ENCODE measurements at places on chromosomes 16 and 17.

GRCh38 chr17:81402530-81402941 lies 7.3 kb downstream of the BAHCC1 start:
- DNase-seq, result no peak

DNA sequence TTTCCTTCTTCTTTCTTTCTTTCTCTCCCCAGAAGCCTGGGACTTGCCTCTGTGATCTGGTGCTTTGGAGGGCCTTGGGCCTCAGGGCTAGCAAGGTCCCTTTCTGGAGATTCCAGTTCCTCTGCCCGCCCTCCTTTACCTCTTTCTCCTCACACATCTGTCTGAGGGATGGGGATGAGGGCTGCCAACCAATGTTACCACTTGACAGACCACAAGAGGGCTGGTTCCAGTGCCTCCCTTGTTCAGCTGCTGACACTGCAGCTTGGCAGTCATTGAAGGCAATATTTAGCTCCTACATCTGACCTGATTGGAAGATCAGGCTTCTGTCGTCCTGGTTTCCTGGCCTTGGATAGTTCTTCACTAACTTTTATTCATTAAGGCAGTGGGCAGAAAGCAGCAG lies 3.6 kb upstream of the ZNF652 start:
- no peak for DNase-seq

- DNase-seq, result no peak
Observed at GRCh38 chr17:74632617-74633016, 9.1 kb upstream of the CD300E start.

DNA sequence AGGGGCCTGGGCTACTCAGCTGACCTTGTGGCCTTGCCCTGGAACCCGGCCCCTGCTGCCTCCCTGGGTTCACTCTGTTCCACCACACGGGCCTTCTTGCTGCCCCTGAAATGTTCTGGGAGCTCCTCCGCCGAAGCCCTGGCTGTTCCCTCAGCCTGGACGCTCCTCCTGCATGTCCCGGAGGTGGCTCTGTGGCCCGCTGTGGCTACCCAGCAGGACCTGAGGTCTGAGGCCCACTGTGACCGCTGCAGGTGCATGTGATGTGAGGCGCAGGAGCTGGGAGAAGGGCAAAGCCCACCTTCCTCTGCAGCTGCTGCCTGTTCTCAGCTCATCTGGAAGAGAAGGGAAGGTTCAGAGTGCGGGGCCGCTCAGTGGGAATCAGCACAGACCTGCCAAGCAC lies 38.9 kb upstream of the ACSF3 start:
- no peak for DNase-seq

DNA sequence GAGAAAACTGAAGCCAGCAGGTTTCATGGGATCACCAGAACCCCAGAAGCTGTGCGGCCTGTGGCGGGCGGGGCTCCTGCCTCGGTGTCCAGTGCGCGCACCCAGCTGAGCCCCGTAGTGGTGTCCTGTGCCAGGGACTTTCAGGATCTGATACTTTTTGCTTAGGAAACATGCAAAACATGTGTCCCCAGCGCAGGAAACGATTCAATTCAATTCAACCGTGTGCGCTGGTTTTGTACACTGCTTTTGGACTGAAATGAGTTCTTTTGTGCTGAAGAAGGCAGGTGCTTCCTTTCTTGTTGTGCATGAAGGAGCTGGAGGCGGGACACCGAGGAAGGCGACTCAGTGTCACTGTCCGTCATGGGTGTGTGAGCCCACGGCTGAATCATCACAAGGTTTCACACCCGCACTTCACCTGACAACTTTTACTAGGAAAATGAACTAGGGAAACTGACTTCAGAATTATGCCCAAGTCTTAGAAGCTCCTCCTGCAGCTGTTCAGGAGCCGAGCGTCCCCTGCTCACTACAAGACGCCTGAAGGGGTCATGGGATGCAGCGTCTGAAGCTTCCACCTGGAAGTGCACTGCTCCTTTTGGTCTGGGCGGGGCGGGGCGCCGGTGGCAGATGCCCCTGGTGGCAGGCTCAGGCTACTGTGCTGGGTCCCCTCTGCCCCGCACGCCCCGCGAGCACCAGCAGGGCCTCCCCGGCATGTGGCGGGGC lies 31.4 kb upstream of the ZNF750 start:
- DNase-seq, result no peak

- no peak for DNase-seq
Observed at GRCh38 chr16:73057291-73058210, 9.6 kb upstream of the ZFHX3 start.

DNA sequence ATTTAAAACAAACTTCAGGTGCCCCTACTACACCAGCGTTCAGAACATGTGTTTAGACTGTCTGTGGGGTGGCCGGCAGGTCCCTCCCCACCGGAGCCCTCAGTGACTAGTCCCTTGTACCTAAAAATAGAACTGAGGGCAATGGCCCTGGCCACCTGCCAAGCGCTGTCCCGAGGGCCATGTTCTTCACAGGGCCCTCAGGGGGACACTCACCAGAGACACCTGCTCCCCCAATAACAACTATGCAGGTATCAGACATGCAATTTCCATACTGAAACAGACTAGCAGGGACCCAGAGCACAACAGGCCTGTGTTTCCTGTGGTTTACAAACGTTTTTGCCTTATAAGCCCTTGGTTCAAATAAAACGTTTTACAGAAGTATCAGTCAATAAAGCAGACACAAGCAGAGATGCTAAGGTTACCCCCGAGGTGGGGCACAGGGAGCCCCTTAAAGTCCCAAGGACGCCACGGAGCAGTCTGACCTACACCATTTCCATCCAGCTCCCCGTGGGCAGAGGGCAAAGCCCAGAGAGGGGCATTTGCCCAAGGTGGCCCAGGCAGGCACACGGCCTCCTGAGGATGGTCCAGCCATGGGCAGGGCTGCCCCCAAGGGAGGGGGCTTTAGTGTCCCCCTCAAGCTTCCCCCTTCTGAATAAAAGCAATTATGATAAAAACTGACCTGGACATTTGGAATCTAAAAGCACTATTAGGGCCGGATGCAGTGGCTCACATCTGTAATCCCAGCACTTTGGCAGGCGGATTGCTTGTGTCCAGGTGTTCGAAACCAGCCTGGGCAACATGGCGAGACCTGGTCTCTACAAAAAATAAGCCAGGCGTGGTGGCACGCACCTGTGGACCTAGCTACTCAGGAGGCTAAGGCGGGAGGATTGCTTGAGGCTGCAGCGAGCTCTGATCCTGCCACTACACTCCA lies 896 bp upstream of the MYLK3 start:
- DNase-seq, result no peak

DNA sequence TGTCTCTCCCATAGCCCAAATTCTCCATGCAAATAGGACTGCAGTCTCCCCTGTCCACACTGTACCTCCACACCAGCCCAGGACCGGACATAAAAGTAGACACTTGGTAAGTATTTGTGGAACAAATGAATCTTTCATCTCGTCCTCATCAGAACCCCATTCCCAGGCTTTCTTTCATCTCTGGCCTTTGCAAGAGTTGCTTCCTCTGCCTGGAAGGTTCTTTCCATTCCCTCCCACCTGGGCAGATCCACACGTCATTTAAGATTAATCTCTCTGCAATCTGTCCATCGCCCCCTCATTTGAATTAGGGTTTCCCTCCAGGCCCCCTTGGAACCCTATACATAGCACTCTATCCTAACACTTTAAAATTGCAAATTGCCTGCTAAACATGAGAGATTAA lies 3.9 kb upstream of the NXPH3 start:
- DNase-seq, result no peak

- DNase-seq, result no peak
Observed at GRCh38 chr17:74541176-74542111, 4.5 kb downstream of the CD300C start.

- no peak for DNase-seq
Observed at GRCh38 chr16:50861970-50862411, 120.1 kb downstream of the CYLD start.

GRCh38 chr17:8856869-8857575 lies 10.5 kb downstream of the PIK3R6 start:
- no peak for DNase-seq
